ENCODE measurements at places on chromosomes 6 and 20. TPM values are rescaled to one million over a fixed set of nuclear protein-coding genes. Genes with fewer than 3 reads are reported as not detected.

DNA sequence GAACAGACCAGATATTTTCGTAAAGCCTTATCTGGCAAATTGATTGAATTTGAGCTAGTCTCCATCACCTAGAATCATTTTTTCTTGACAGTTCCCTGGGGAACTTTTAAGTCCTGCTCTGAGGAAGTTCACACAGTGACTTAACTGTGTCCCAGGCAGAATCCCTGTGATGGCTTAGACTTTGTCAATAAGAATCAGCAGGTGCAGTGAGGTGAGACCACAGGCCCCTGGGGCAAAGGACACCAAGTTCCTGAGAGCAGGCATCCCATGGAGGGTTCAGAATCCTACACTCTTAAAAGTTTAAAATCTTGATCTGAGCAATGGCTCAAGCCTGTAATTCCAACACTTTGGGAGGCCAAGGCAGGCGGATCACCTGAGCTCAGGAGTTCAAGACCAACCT is 13.0 kb downstream of the KIF16B start:
- DNase-seq: no peak

DNA sequence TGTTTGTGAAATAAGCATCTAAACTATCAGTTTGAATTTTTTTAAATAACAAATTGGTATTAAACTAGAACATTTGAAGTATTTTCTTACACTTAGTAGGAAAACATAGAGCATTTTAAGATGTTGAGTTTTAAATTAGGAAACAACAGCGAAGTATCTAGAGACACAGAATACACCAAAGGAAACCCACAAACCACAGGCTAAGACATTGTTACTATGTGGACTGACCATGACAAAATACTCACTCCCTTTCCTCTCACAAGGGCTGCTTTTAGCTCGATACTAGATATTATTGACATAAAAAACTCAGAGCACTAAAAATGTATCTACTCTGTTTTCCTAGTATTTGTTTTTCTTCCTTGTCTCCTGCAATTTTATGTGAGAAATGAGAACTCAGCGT is 266.0 kb upstream of the CITED2 start:
- DNase-seq: no peak

GRCh38 chr6:62998022-62998421 is 213.2 kb upstream of the FKBP1C start:
- no peak for DNase-seq

- no peak for DNase-seq
Measured at GRCh38 chr6:154715446-154715845, 17.8 kb upstream of the SCAF8 start.

DNA sequence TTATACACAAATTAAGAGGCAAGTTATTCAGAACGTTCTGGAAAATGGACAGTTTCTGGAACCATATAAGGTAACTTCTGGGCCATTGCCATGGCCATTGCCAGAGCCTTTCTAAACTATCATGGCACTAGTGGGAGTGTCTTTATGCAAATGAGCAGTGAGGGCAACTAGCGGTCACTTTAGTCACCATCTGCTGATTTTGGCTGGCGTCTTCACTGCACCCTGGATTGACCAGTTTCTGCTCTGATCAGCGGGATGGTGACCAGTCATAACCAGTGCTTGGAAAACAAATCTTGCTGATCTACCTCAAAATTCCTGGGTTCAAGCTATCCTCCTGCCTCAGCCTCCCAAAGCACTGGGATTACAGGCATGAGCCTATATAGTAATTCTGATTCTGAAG is 7.3 kb upstream of the SNTA1 start:
- DNase-seq: peak; percentile 17

DNA sequence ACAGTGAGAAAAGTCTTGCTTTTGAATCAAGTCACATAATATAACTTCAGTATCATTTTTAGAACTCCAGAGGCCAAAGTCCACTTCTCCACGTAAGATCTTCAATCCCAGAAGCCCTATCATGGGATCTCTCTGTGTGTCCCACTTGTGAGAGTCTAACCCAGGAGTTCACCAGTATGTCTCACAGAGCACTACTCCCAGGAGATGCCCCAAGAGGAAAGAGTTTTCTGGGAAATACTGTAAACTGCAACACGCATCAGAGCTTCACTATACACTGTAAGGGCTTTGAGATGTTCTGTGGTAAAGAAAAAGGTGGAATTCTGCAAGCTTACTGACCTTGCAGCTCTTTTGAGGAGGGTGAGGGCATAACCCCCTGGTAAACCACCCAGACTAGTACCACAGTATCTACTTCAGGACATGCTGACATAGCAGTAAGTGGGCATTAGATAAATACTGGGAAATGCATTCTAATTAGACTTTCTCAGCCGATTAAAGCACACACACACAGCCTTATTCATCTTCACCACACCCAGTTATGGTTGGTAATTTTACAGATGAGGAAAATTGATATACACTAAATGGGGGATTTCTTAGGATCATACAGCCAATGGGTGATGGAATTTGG is 12.3 kb downstream of the DCBLD1 start:
- DNase-seq: no peak

- no peak for DNase-seq
Measured at GRCh38 chr20:32971703-32972161, 32.5 kb downstream of the SUN5 start.

CRISP3 gene
- total RNA-seq: not detected

HMGN3 gene
- 57.3 TPM for total RNA-seq

PTK7 gene
- 1.3 TPM for total RNA-seq

MLIP gene
- total RNA-seq: not detected

CGA gene
- total RNA-seq: 0.67 TPM
